Esophagus mucosa (tissue), 1 donor: ENCODE measurements at places on chromosomes 5 and 9. TPM values are rescaled to one million over a fixed set of nuclear protein-coding genes. Genes with fewer than 3 reads are reported as not detected.

ZDHHC11B gene
- 7.0 TPM for total RNA-seq

EGFLAM gene
- total RNA-seq = 0.68 TPM

GPX3 gene
- 125 TPM for total RNA-seq

PCDHA7 gene
- total RNA-seq = 0.08 TPM

DMGDH gene
- 0.60 TPM for total RNA-seq

PCSK5 gene
- 13.6 TPM for total RNA-seq

INSL6 gene
- not detected for total RNA-seq

MTAP gene
- total RNA-seq = 50.5 TPM

LCN2 gene
- total RNA-seq = 525 TPM

FABP6 gene
- 3.1 TPM for total RNA-seq

TEX48 gene
- total RNA-seq = not detected

STC2 gene
- total RNA-seq = 8.7 TPM

CDKN2A gene
- total RNA-seq = 7.7 TPM

EIF4E1B gene
- total RNA-seq = not detected

SIT1 gene
- 0.44 TPM for total RNA-seq

GFI1B gene
- total RNA-seq = not detected

ADGRD2 gene
- total RNA-seq = 0.08 TPM

NOXA1 gene
- 5.5 TPM for total RNA-seq

MATR3 gene
- 60.5 TPM for total RNA-seq

ARL10 gene
- 4.2 TPM for total RNA-seq

LEAP2 gene
- total RNA-seq = 0.68 TPM

CATSPER3 gene
- 0.40 TPM for total RNA-seq

ZFP37 gene
- total RNA-seq = 1.1 TPM

SHB gene
- 34.0 TPM for total RNA-seq
